CD4-positive, CD25-positive, alpha-beta regulatory T cell (primary cell): ENCODE measurements at places on chromosomes 13 and 19. TPM values are rescaled to one million over a fixed set of nuclear protein-coding genes. Genes with fewer than 3 reads are reported as not detected.

Gene TMEM59L
- total RNA-seq = not detected

Gene KIR3DL1
- not detected for total RNA-seq

Gene MIER2
- total RNA-seq = 15.8 TPM

Gene SCEL
- total RNA-seq = not detected

Gene CYP2F1
- 0.25 TPM for total RNA-seq

Gene SMIM44
- total RNA-seq = not detected

Gene ZAR1L
- total RNA-seq = not detected

Gene LRRC4B
- not detected for total RNA-seq

Gene ECSIT
- total RNA-seq = 39.3 TPM

Gene TBXA2R
- 1.7 TPM for total RNA-seq

Gene OR7C1
- not detected for total RNA-seq
